ENCODE measurements at places on chromosomes 16 and 17. TPM values are rescaled to one million over a fixed set of nuclear protein-coding genes. Genes with fewer than 3 reads are reported as not detected.

DNA sequence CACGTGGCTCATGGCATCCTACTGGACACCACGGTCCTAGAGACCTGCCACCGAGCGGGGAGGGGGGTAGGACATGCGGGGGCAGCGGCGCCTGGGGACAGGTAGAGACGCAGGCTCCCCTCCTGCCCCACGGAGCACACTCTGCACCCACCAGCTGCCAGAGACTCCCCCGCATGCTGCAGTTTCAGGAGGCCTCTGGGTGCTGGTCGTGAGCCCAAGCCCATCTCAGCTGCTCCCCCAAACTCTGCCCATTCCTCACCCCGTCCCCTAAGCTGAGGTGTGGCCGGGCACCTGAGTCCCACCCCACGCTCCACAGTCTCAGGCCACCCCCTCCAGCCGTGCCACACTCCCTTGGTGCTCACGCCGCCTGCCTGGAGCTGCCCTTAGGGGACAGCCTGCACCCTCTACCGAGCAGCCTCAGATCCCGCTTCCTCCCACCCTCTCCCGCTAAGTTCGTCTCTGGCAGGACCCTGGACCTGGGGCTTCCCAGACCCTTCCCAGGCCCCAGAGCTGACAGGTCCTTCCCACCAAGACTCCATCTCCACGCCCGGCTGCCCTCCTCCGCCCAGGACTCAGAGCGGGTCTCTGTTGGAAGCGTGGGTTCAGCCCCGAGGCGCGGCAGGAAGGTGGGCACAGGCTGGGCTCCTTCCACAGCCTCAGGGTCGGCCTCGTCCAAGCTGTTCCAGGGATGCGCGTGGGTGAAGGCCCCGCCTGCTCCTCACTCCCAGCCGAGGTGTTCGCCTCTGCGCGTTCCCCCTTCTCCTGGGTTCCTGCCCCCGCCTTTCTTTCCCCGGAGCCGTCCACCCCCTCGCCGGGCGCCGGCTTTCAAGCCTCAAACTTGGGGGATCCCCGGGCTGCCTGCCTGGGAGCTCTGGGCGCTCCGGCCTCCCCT, 1.3 kb downstream of the RAB40B start:
- no peak for DNase-seq

GRCh38 chr16:73792199-73793020, 504.2 kb upstream of the PSMD7 start:
- DNase-seq = no peak

GRCh38 chr17:17224137-17224536, 12.8 kb downstream of the FLCN start:
- no peak for DNase-seq

Gene ITGA2B
- 0.31 TPM for total RNA-seq

GRCh38 chr16:49701789-49702494, 154.0 kb downstream of the ZNF423 start:
- peak; percentile 29 for DNase-seq

Gene LPO
- not detected for total RNA-seq

GRCh38 chr17:29151567-29151966, 28.6 kb downstream of the MYO18A start:
- peak; percentile 61 for DNase-seq

Gene SBK1
- total RNA-seq = 4.0 TPM

Gene FZD2
- 95.7 TPM for total RNA-seq

DNA sequence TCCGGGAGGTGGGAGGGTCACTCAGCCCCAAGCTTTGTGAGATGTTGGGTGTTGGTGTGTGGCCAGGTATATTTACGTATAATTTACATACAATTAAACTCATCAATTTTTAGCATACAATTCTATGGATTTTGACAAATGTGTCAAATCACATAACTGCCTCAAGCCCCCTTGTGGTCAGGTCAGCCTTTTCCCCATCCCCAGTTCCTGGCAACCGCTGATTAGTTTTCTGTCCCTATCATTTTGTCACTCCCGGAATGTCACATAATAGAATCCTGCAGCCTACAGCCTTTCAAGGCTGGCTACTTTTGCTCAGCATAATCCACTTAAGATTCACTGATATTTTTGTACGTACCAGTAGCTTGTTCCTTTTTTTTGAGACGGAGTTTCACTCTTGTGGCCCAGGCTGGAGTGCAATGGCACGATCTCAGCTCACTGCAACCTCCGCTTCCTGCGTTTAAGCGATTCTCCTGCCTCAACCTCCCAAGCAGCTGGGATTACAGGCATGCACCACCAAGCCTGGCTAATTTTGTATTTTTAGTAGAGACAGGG, 19.3 kb upstream of the RAI1 start:
- no peak for DNase-seq

DNA sequence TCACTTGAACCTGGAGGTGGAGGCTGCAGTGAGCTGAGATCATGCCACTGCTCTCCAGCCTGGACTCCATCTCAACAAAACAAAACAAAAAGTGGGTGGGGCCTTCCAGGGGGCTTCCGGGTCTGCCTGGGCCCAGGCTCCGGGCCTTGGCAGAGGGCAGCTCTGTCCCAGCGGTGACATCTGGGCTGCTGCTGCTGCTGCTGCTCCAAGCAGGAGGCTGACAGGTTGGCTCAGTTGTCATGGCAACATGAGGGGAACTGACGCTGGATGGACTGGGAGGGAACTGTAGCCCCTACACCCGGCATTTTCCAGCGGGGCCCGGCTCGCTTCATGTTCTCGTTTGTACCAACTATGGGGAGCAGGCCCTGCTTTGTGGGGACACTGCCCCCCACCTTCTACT, 4.0 kb downstream of the BAIAP3 start:
- no peak for DNase-seq

DNA sequence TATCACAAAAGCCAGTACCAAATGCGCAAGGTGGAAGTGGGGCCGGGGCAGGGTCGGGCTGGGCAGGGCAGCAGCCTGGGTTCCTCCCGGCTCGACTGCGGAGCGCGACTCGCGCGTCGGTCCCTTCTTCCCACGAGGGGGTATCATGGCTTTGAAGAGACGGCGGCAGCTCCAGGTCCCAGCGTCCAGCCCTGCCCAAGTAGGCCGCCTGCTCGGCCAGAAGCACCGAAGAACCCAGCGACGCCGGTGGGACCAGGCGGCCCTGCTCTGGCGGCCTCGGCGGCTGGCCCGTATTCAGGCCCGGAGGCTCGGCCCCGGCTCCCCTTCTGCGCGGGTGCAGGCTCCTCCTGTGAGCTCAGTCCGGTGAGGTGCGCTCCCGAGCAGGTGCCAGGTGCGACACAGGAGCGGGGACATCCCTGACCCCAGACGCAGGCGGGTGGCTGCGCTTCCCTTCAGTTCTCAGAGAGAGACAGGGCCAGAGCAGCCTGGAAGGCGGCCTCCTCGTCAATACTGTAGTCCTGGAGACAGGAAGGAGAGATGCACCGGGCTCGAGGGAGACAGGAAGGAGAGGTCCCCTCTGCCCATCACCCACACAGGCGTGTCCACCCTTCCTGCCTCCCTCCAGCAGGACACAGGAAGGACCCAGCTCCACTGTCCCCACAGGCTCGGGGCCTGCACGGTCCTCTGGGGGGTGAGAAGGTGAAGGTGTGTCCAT, 8.9 kb downstream of the RNF166 start:
- no peak for DNase-seq

- DNase-seq = peak; percentile 81
Measured at GRCh38 chr16:70476272-70477020, 22.1 kb downstream of the FCSK start.

- DNase-seq = no peak
Measured at GRCh38 chr17:82702231-82702927, 3.9 kb upstream of the RAB40B start.

DNA sequence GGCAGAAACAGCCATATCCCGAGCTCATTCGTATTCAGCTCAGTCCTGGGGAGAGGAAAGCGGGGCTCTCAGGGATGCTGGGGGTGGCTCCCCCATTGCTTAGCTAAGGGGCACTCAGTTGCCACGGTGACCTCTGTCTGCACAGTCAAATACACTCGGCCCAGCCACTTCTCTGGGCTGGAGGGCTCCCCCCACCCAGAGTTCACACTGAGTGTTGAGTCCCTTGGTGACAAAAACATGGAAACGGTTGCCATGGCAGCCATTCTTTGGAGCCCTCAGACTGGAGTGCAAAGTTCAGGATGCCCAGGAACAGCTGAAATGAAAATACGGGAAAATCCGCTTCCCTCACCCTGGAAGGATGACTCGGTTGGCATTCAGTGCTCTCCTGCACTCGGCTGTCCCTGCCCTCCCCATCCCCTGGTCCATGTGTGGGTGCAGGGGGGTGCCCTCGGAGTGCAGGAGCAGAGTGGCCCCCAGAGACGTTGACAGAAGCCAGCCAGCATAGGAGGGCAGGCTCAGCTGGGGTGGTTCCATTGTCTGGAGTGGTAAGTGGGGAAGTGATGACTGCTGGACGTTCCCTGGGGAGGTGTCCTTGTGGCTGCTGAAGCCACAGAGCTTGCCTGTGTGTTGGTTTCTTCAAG, 216.5 kb downstream of the NTN1 start:
- no peak for DNase-seq

Gene GJC1
- total RNA-seq = 38.4 TPM

Gene TBC1D3I
- total RNA-seq = 0.11 TPM

GRCh38 chr16:3501783-3502400, 1.1 kb downstream of the CLUAP1 start:
- no peak for DNase-seq

DNA sequence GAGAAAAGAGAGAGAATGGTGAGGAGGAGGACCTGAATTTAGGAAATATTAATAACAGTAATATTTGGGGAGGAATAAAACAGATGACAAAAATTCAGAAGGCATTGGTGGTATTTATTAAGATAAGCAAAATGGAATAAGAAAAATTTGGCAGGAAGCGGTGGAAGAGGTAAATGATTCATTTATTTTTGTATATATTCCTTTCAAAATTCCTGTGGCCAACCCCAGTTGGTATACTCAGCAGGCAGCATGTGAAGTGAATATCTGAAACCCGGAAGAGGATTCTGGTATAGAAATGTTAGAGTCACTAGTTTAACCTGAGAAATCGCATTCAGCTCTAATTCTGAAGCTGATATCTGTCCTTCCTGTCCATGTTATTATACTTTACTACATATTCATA, 792.0 kb downstream of the KCNJ2 start:
- DNase-seq = peak; percentile 58

- no peak for DNase-seq
Measured at GRCh38 chr17:8598913-8599312, 31.6 kb downstream of the MYH10 start.

DNA sequence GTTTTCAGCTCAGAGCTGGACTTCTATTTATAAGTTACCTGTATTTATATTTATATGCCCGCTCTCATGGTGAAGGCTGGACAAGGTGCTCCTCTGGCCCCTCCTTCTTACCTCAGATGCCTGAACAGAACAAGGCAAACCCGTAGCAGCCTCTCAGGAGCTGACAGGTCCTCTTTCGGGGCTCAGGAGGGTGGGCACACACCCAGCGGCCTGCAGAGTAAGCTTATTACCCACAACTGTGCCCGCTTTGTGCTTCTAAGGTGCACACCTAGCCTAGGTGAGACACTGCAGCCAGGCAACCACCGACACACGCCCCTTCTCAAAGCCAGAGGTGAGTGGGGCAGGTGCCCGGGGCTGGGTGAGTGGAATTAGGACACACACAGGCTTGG, 5.3 kb downstream of the NKIRAS2 start:
- DNase-seq = no peak

GRCh38 chr17:43006639-43007551, at the start of gene IFI35:
Gene IFI35, plus strand, starts transcription at chr17:43006784. Its CDS starts 164 bp downstream, at chr17:43006948.
- peak; percentile 74 for DNase-seq

DNA sequence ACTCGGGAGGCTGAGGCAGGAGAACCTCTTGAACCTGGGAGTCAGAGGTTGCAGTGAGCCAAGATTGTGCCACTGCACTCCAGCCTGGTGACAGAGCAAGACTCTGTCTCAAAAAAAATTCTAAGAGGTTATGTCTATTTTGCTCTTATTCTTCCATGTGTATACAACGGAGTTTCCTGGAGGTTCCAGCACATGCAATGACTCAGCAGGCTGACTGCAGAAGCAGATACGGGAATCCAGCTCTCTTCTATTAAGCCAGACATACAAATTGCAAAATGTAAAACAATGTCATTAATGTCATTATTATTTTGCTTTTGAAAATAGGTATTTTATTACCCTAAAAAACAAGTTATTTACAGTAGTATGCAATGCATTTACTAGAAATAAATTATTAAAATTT, 18.4 kb downstream of the MIEF2 start:
- DNase-seq = peak; percentile 37

- DNase-seq = peak; percentile 83
Measured at GRCh38 chr17:66190738-66191592, 968 bp downstream of the CEP112 start.

Gene TBC1D3K
- total RNA-seq = not detected

Gene SLC9A5
- total RNA-seq = 2.4 TPM

GRCh38 chr17:58121925-58122324, 26.3 kb upstream of the OR4D1 start:
- DNase-seq = peak; percentile 12

DNA sequence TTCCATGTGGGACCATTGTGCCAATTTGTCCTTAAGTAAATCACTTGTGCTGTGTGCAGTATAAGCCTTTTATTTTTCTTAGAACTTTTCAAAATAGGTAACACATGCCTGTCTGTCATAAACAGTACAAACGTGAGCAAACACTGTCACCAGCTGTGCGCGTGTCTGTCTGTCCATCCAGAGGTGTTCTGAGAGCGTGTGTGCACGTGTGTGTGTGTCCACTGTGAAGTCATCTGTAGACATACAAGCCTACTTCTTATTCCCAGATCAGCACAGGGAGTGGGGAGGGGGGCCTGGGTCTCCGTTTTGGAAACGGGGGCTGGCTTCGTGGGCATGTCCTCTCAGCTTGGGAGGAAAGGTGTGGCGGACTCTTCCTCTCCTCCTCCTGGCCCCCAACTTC, 9.4 kb downstream of the TMEM235 start:
- no peak for DNase-seq

DNA sequence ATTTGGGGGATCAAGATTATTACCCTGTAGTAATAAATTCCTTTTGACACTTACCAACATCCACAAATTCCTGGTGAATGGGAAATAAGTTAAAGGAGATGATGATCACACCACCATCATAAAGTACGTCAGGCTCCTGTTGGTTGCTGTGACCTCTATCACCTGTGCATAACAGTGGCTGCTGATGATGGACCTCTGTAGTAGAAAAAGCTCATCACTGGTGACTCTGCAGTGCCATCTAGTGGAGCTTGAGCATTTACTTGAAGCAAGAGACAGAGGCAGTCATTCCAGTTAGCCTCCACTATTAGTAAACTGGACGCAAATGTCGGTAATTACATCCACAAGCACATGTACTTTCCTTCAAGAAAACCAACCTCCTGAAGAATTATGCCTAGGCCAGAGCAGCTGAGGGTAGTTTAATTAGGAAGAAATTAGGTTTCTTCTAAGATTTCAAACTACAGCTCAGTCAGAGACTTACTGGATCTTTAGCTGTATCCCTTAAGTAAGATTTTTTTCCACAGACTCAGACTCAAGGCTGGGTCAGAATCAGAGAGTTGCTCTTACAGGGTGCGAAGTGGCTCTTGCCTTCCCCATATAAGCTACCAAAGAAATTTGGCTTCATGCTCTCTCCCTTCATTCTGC, 39.3 kb downstream of the CYB561 start:
- peak; percentile 88 for DNase-seq

- DNase-seq = peak; percentile 96
Measured at GRCh38 chr16:81703177-81704155, 75.6 kb upstream of the PLCG2 start.
